ENCODE measurements at places on chromosomes 3 and 15.
A peak's percentile ranks its signal among the peaks of the same experiment; 100 is the strongest.

DNA sequence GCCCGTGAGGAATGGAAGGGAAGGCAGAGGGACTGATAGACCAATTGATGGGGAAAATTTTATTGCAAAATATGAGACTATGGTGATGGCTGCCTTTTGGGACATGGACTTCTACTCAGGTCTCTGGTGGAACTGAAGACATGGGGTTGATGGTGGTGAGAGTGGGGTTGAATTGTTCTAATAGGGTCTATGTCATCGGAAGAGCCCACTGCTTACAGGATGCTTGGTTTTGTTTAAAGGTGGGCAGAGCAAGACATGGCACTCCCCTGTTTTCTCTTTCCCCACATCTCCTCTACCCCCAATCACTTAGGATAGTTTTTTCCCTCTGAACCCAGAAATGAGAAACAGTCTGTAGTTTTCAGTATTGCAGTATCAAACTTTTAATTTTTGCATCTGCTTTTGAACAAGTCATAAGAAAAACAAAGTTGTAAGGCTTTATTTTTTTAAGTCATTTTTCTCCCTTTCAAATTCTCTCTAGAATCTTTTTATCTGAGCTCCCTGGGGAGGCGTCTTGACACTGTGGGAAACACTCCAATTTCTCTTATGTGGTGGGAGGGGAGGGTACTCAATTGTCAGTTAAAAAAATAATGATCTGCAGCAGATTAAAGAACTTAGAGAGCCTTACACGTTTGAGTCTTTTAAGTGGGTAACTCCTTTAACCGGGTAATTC is 276.2 kb upstream of the TBC1D5 start:
- no peaks in the 10 kb centered on the region for H3K4me1 ChIP-seq
- no peaks in the 10 kb centered on the region for H3K36me3 ChIP-seq

- H3K4me3 ChIP-seq = no peak overlapping the region
- H3K27ac ChIP-seq = no peak overlapping the region
- DNase-seq = no peak
These were observed 50.3 kb upstream of the ATP13A3 start for GRCh38 chr3:194536871-194537637.

DNA sequence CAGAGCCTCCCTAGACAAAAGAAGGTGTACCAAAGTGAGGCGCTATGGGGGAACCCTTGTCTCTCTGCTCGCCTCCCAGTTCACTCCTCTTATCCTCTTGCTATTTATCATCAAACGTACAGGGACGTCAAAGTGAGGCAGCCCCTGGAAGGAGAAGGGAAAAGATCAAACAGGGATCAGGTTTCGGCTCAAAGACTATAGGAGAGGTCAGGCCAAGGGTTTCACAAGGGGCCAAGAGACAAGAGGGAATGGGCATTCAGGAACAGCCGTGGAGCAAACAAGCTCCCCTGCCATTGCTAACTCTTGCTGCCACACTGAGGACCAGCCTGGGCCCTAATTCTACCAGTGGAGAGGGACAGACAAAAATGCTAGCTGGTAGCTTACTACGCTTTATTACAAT is 168.7 kb downstream of the GREM1 start:
- no peaks in the 10 kb centered on the region for H3K27me3 ChIP-seq
- H3K4me3 ChIP-seq = no peak overlapping the region
- H3K4me1 ChIP-seq = no peaks in the 10 kb centered on the region
- H3K36me3 ChIP-seq = peaks cover 1% of the 10 kb centered on the region

GRCh38 chr3:15384510-15385237 is 42.7 kb downstream of the METTL6 start:
- H3K4me3 ChIP-seq = no peak overlapping the region
- peak overlapping the region; percentile 32 for H3K27ac ChIP-seq
- no peak for DNase-seq
- no peaks in the 10 kb centered on the region for H3K36me3 ChIP-seq

GRCh38 chr15:79195802-79196201 is 86.7 kb upstream of the ANKRD34C start:
- no peaks in the 10 kb centered on the region for H3K4me1 ChIP-seq
- no peak overlapping the region for H3K4me3 ChIP-seq
- DNase-seq = no peak
- no peak overlapping the region for H3K27ac ChIP-seq
- H3K27me3 ChIP-seq = peaks cover 43% of the 10 kb centered on the region

- H3K27me3 ChIP-seq = peaks cover 26% of the 10 kb centered on the region
- no peaks in the 10 kb centered on the region for H3K4me1 ChIP-seq
- H3K27ac ChIP-seq = no peak overlapping the region
- DNase-seq = no peak
- no peaks in the 10 kb centered on the region for H3K36me3 ChIP-seq
These were observed 839.9 kb downstream of the AGBL1 start for GRCh38 chr15:86919581-86919980.

DNA sequence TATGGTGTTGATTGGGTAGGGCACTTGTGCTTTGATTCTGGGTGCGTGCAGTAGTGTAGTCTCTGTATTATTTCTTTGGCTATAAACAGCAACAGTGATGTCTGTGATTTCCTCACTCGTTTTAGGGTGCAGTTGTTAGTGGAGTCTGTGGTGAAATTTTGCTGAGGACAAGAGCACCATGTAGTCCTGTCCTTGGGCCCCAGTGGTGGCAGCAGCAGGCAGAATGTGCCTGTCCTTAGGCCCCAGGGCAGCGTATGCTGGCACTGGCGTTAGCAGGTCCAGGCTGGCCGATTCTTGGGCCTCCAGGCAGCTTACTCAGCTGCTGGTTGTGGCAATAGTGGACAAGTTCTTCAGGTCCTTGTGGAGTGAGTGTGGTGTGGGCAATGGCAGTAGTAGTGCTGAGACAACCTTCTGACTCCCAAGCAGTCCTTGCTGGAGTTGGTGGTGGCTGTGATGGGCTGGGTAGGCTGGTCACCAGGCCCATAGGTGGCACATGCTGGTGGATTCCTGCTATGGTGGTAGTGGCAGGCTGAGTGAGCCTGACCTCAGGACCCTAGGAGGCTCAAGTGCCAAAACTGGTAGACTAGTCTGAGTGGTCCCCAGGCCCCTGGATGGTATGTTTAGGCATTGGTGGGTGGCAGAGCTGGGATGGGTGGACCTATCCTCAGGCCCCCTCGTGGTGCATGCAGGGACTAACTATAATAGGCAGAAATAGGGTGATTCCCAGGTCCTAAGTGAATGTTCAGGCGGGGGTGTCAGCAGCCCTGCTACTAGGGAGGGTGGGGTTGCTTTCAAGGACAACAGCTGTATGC is 56.3 kb downstream of the TNFAIP8L3 start:
- H3K27ac ChIP-seq = no peak overlapping the region
- H3K36me3 ChIP-seq = no peaks in the 10 kb centered on the region
- no peaks in the 10 kb centered on the region for H3K4me1 ChIP-seq
- no peak for DNase-seq
- H3K4me3 ChIP-seq = no peak overlapping the region
- no peaks in the 10 kb centered on the region for H3K27me3 ChIP-seq

DNA sequence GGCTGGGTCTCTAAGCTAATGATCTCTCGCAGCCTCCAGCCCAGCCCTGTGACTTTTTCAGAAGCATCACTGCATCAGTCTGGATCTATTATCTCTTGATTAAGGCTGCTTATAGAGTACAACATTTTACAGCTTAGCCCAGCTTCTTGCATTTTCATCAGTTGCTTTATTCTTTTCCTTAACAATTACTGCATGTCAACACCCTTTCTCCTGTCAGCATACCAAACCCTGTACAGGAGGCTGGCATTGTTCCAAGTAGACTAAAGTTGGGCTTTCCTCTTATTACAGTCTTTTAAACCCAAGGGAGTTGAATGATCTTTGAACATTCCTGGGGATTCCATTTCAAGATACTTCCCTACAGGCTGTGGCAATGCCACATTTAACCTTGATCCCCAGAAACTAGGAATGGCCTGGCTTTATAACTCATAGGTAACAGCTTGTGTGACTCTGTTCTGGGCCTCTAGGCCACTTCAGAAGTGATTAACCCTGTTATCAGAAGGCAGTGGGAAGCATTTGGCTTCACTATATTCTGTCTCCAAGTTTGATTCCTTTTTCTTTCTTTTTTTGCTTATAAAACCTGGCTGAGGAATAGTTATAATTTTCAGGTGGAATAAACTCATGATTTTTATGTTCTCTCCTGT is 182.9 kb downstream of the KCNMB2 start:
- H3K4me1 ChIP-seq = no peaks in the 10 kb centered on the region
- no peak overlapping the region for H3K4me3 ChIP-seq
- H3K36me3 ChIP-seq = no peaks in the 10 kb centered on the region
- H3K27ac ChIP-seq = no peak overlapping the region

DNA sequence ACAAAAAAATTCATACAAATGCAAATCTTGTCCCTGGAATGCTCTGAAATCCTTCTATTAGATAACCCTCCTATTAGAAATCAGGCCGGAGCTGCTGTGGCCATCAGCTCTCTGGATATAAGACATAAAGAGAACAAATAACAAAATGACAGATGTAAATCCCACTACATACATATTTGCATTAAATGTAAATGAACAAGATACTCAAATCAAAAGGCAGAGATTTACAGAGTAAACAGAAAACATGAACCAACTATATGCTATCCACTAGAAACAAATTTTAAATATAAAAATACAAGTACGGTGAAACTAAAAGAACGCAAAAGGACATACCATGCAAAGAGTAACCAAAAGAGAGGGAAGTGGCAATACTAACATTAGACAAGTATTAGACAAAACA is 10.7 kb downstream of the CYFIP1 start:
- H3K4me1 ChIP-seq = no peaks in the 10 kb centered on the region
- H3K4me3 ChIP-seq = no peak overlapping the region
- no peaks in the 10 kb centered on the region for H3K36me3 ChIP-seq

DNA sequence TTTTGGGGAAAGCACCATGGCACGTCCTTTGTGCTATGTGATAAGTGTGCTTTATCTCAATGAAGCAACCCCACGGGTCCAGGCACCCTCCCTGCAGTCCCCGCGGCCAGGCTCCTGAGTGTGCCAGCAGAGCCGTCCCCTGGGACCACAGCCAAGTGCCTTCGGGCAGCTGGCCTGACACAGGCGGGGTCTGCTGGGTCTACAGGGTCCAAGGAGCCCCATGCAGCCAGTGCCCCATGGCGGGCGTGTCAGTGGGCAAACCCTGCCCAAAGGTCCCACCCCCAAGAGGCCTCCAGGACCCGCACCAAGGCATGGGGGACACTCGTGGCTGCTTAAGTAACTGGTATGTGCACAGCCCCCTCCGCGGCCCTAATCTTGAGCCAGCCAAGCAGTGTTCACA is 35.3 kb downstream of the KLHL25 start:
- no peaks in the 10 kb centered on the region for H3K27me3 ChIP-seq
- no peak for DNase-seq
- H3K36me3 ChIP-seq = peaks cover 12% of the 10 kb centered on the region
- no peak overlapping the region for H3K4me3 ChIP-seq

GRCh38 chr3:149377408-149378364 is at the start of gene TM4SF1:
TM4SF1 (minus strand) TSS chr3:149377649; CDS start chr3:149377547, 102 bp downstream.
- no peaks in the 10 kb centered on the region for H3K36me3 ChIP-seq
- no peak within 1 kb of the TSS for H3K4me3 ChIP-seq
- no peaks in the 10 kb centered on the region for H3K4me1 ChIP-seq
- H3K27ac ChIP-seq = no peak within 1 kb of the TSS

- H3K4me1 ChIP-seq = peaks cover 31% of the 10 kb centered on the region
- no peak for DNase-seq
- peak overlapping the region; percentile 38 for H3K27ac ChIP-seq
- H3K27me3 ChIP-seq = no peaks in the 10 kb centered on the region
- H3K36me3 ChIP-seq = peaks cover 31% of the 10 kb centered on the region
These were observed 16.7 kb downstream of the TFG start for GRCh38 chr3:100725935-100726513.

DNA sequence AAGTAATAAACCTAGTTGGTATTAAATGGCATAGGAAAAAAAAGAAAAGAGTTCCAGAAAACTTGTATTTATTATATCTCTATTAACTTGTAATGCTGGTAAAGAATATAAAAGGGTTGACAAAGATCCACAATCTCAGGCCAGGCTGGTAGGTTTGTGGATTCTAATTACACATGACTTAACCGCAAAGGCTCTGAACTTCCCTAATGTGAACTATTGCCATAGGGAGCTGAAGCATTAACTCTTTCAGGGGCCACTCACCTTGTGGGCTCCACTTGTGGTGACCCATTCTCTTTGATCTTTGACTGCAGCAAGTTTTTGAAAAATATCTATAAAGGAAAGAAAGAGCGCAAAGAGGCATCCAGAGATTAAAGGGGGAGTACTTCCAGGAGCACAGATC is 58.5 kb downstream of the NEK10 start:
- H3K27ac ChIP-seq = no peak overlapping the region
- H3K27me3 ChIP-seq = no peaks in the 10 kb centered on the region
- H3K4me1 ChIP-seq = no peaks in the 10 kb centered on the region
- H3K36me3 ChIP-seq = no peaks in the 10 kb centered on the region
- no peak for DNase-seq

DNA sequence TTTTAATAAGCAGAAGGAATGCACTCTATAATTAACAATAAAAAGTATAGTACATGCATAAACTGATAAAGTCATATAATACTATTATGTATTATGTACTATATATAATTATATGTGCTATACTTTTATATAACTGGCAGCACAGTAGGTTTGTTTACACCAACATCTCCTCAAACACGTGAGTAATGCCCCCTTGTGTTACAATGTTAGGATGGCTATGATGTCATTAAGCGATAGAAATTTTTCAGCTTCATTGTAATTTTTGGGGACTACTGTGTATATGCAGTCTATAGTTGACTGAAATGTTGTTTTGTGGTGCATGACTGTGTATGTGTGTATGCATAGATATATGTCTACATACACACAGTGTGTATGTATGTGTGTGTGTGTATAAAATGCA is 100.6 kb downstream of the SLMAP start:
- H3K27ac ChIP-seq = no peak overlapping the region
- no peaks in the 10 kb centered on the region for H3K27me3 ChIP-seq
- H3K4me1 ChIP-seq = no peaks in the 10 kb centered on the region
- no peak for DNase-seq

- H3K36me3 ChIP-seq = no peaks in the 10 kb centered on the region
- no peaks in the 10 kb centered on the region for H3K4me1 ChIP-seq
- H3K27ac ChIP-seq = no peak overlapping the region
- no peak for DNase-seq
- no peaks in the 10 kb centered on the region for H3K27me3 ChIP-seq
- no peak overlapping the region for H3K4me3 ChIP-seq
These were observed 516.4 kb downstream of the GBE1 start for GRCh38 chr3:81245043-81245442.

DNA sequence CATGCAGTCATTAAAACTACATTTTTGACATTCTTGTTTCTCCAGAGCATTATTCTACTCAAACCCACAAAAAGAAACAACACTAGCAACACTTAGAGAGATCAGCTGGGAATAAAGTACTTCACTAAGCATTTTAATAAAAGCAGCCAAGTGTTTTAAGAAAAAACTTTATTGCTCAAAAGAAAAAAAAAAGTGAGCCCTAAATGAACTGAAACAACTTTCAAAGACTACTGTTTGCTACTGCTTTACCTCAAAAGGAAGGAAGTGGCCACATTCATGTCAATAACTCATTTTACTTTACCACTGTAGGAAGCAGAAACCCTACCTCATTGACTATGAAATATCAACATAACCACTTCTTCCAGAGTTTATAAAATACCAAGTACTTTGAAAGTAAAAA is 91.3 kb downstream of the UACA start:
- no peak overlapping the region for H3K27ac ChIP-seq
- no peaks in the 10 kb centered on the region for H3K36me3 ChIP-seq
- peak overlapping the region; percentile 53 for H3K4me3 ChIP-seq
- H3K27me3 ChIP-seq = no peaks in the 10 kb centered on the region
- no peak for DNase-seq

Measured in central memory CD8-positive, alpha-beta T cell (primary cell).